ENCODE measurements at places on chromosomes 11 and 22. TPM values are rescaled to one million over a fixed set of nuclear protein-coding genes. Genes with fewer than 3 reads are reported as not detected.
A peak's percentile ranks its signal among the peaks of the same experiment; 100 is the strongest.

GRCh38 chr11:57641011-57641807 lies 8.5 kb downstream of the YPEL4 start:
- no peak for DNase-seq

GRCh38 chr11:75275581-75275980 lies 35.0 kb downstream of the TPBGL start:
- DNase-seq: peak; percentile 77

DNA sequence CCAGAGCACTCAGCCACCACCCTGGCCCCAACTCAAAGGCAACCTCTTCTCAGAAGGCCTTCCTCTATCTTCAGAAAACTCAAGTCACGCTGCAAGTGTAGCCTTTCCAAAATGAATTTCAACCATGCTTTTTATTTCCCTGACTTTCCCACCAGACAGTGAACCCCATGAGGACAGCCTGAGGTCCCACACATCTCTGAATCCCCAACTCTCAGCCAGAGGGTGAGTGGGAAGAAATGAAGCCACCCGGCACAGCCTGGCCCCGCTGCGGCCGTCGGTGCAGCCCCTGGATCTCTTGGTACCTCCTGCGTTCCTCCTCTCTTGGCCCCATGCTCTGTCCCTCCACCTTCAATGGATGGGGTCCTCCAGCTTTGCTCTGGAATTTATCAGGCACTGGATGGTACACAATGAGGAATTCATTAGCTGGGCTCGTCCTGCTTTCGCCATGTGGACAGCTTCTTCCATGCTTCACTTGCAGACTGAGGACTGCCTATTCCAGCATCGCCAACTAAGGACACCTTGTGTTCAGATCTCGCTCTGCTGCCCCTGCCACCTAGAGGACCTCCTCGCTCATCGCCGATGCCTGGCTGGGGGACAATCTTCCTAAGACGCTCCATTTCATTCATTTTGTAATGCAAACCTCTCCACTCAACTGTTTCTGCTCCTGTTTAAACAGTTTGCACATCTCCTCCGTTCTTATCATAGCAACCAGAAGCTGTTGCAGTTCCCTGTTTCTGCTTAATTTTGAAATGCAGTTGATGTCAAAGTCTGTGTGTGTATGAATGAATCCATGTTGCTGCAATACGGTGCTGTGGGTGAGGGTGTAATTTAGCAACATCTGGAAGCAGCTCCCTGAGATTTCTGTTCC lies 672.1 kb downstream of the TBC1D22A start:
- DNase-seq: no peak

GRCh38 chr11:133573081-133573480 lies 40.8 kb upstream of the OPCML start:
- DNase-seq: no peak

DNA sequence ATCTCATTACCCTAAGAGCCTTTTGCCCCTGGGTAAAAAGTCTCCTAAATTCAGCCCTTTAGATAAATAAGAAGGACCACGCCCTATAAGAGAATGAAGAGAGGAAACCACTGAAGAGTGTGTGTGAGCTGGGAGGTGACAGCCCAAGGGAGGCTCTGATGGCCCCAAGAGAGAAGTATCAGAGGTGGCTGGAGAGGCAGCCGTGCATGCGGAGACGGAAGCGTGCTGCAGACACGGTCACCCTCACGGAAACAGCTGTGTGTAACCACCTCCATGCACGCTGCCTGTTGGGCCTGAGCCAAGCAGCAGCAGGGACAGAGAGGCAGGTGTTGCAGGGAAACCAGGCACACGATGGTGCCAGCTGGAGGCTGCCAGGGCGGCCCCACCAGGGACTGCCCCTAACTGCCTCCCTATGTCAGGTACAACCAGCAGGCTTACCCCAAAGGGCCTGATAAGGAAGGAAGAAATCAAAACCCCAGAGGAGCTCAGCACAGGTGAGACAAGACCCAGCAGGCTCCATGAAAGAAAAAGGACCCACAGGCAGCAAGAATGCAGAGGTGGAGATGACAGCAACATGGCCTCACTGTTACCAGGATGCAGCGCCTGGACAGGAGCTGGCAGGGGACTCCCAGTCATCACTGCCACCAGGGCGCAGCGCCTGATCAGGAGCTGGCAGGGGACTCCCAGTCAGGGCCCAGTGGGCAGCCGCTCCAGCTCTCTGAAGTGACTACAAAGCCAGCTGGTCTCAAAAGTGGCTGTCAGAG lies 7.8 kb downstream of the LARGE2 start:
- peak; percentile 71 for DNase-seq

DNA sequence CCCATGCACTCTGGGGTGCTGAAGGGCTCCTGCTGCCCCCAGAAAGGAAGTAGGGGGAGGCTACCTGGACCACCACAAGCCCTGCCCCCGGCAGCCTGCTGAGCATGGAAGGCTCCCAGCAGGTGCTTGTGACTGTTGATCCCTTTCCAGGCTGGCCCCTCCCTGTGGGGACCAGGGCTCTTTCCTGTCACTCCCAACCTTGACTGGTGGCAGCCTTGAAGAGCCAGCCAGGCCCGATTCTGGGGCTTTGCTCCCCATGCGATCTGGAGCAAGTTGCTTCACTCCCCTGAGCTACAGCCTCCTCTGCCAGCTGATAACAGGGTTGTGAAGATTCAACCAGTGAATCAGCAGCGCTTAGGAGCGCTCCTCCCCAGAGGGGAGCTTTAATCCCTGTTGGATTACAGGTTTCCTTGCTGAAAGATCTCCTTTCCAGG lies 4.6 kb upstream of the CST6 start:
- no peak for DNase-seq

DNA sequence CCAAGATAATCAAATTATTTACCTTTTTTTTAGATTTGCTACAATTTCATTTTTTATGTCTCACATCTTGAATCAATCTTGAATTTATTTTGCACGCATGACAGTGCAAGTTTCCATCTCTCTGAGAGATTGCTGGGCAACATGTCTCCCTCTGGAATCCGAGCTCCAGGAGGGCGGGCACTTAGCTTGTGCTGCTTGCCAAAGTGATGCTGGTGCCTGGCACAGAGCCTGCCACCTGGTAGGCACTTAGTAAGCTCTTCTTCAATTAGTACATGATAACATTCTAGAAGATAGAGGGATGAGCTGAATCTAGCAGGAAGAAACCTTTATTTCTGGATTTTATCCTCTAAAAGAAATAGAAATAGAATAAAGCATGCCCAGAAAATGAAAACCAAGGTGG lies 27.5 kb upstream of the OR9I1 start:
- DNase-seq: no peak

DNA sequence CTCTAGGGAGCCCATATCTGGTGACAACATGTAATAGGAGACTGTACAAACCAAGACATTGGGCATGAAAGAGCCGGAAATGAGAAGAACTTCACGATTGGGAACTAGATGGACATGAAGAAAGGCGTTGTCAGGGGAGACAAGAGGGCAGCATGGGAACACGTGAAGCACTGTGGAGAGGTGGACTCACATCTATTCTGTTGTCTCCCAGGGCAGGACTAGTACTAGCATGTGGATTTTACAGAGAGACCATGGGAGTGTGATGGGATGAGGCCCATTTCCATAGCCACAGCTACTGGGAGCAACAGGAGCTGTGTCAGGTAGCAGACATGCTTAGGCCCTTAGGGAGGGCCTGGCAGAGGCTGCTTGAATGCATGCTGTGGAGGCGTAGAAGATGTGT lies 333.9 kb downstream of the OPCML start:
- no peak for DNase-seq

DNA sequence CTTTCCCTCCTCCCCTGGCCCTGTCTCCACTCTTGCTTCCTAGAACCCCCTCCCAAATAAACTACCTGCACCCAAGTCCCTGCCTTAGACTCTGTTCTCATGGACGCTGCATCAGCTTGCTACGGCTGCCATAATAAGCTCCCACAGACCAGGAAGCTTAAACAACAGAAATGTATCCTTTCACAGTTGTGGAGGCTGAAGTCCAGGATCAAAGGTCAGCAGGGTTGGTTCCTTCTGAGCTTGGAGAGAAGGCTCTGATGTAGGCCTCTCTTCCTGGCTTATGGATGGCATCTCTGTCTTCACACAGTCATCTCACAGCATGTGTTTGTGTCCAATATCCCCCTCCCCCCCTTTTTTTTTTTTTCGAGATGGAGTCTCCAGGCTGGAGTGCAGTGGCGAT lies 23.4 kb downstream of the CBX7 start:
- DNase-seq: no peak

DNA sequence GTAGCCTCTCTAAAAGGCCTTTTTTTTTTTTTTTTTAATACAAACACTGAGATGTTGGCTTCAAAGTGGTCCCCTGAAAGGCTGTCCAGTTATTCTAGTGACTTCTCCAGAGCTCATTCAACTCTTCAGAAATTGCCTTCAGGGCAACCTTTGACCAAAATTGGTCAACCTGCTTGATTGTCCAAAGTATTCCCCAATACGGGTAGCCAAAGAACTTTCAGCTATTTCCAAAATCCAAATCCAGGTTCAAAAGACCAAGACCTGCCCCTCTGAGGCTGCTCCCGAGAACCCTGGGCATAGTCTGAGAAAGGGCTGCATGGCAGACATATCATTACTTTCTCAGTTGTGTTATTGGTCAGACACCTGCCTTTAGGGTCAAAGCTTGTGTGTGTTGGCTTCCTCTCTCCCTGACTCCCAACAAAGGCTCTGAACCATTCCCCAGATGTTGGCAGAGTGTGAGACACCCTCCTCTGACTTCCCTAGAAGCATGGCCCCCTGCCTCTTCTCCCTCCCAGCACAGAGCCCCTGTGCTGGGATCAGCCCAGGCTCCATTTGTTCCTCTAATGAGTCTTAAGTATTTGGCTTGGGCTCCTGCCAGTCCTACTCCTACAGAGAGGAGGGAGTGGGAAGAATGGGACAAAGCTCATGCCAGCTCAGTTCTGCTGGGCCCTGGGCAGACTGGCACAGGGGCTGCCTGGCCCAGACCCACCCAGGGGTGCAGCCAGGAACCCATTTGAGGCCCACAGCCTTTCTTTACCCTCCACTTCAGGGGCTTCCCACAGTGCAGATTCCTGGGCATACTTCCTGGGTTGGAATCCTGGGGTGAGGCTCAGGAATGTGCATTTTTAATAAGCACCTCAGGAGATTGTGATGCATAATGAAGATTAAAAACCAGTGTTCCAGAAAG lies 30.3 kb downstream of the TNKS1BP1 start:
- no peak for DNase-seq

GRCh38 chr22:42217752-42218280 lies 52.6 kb downstream of the TCF20 start:
- DNase-seq: no peak

- DNase-seq: no peak
Observed at GRCh38 chr22:40334060-40334459, 12.2 kb upstream of the ADSL start.

GRCh38 chr11:35281169-35281688 lies 138.1 kb downstream of the SLC1A2 start:
- DNase-seq: no peak

- peak; percentile 86 for DNase-seq
Observed at GRCh38 chr11:119339589-119340334, 921 bp downstream of the C1QTNF5 start.

DNA sequence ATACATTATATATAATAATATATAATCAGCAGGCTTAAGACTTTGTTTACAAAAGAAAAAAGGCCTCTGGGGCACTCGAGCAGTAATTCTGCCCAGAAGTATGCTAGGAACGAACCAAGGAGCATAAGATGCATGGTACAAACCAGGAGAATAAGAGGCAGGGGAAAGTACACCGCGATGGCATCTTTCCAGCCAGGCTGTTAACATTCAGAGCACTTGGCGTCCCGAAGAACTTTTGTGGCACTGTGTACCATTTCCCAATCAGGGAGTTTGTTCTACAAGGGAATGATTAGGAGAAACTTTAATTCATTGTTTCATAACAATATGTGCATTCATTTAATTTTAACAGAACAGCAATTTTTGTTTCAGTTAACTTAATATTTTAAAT lies 125.1 kb downstream of the WT1 start:
- DNase-seq: no peak

- no peak for DNase-seq
Observed at GRCh38 chr11:120511820-120512738, 531 bp downstream of the GRIK4 start.

DNA sequence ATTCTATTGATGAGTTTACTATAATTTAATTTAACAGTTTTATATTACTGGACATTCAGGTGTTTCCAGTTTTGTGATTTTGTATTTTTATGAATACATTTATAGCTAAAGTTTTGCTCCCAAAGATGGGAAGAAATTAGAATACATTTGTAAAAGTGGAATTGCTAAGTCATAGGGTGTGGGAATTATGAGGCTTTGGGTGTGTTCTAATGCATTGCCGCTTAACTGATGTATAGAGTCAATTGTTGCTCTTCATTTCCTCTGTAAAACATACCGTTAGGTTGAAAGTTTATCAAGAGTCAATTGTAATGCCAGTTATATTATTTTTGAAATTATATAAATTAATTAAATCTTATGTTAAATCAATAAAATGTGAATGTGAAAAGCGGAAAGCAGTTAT lies 16.2 kb downstream of the PAAF1 start:
- no peak for DNase-seq

DNA sequence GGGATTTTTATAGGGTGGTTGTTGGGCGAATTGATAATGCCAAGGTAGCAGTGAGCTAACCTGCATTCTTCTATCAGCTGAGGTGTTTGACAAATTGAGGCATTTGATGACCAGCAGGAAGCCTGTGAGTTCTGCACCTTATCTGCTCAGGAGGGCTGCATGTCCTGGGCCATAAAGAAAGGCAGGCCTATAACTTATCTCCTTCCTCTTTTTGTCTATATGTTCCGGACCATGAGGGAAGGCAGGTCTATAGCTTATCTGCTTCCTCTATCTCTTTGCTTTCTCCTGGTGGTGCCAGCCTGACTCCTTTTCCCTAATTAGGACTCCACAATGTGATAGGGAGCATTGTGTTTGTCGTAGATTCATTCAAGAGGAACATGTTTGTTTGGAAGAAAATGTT lies 8.6 kb upstream of the JAM3 start:
- no peak for DNase-seq

- no peak for DNase-seq
Observed at GRCh38 chr11:5252192-5252918, 2.2 kb downstream of the HBG2 start.

- peak; percentile 69 for DNase-seq
Observed at GRCh38 chr11:111788051-111788450, 21.9 kb upstream of the PPP2R1B start.

DNA sequence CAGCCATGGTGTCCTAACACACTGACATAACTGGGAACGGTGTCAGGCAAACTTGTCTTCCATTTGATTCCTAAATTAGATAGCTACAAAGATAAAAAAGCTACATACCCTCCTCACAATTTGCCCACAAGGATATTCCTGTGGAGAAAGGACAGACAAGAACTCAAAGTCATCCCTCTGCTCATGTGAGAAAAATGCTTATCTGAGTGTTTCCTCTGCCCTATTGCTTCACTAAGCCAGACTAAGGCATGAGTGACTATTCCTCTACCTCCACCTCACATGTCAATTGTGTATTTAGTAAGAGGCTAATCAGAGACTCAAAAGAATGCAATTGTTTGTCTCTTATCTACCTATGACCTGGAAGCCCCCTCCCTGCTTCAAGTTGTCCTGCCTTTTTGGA lies 247.7 kb downstream of the DDX10 start:
- DNase-seq: no peak

The HIPK3 gene
- total RNA-seq: 294 TPM

The SMTNL1 gene
- total RNA-seq: not detected

The MYRF gene
- total RNA-seq: 0.16 TPM

The DGCR6 gene
- 13.8 TPM for total RNA-seq

All from Right ventricle myocardium superior (tissue), 1 donor.